ENCODE measurements at places on chromosomes 1 and 21.

DNA sequence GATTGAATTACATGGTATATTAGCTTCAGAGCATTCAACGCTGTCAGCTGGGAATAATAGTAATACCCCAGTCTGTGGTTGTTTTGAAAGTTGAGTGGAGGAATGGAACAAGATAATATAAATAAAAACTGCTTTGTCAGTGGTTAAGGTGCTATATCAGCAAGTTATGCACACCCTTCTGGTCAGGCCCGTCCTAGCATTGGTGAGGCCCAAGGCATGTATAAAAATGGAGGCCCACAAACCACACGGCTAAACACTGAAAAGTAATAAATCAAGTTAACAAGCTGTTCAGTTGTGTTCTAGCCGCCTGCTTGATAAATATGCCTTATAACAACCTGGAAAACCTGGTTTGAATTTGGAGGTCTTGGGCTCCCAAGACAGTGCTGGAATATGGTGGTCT lies 77.4 kb downstream of the PSMG1 start:
- DNase-seq: no peak

GRCh38 chr1:153552335-153552734 lies 3.3 kb upstream of the S100A3 start:
- no peak for DNase-seq

DNA sequence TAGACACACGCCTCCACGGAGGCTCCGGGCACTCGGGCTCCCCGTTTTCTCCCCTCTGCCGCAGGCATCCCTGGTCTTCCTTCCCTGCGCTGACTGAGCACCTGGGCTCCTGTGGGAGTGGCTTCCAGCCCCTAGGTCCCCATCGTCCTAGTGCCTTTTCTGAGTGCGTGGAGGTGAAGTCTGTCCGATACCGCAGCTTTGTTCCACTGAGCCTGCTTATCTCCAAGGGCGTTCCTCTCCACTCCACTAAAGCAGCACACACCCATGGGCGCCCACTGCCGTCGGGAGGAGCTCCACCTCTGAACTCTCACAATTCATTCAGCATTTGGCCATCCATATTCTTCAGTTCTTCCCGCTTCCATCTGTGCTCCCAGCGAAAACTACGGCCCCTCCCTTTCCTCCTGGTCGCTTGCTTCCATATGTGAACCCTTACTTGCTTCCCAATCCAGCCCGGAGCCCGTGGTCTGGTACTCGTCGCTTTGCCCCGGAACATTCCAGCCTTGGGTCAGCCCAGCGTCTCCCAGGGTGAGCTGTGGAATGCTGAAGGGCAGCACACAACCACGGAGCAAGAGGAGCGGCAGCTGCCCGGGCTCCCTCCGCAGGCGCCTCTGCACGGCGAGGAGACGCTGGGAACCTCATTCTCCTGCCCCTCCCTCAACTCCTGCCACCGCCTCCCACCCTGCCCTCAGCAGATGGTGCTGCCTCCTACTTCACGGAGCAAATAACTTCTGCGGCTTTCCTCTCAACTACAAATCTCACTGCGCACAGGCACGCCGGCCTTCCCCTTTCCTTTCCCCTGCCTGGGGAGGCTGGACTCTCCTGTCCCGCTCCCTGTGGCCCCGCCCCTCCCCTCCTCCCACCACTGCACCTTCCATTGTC lies 27.5 kb downstream of the ATP8B2 start:
- DNase-seq: no peak

GRCh38 chr1:240304466-240304865 lies 212.8 kb downstream of the FMN2 start:
- no peak for DNase-seq

DNA sequence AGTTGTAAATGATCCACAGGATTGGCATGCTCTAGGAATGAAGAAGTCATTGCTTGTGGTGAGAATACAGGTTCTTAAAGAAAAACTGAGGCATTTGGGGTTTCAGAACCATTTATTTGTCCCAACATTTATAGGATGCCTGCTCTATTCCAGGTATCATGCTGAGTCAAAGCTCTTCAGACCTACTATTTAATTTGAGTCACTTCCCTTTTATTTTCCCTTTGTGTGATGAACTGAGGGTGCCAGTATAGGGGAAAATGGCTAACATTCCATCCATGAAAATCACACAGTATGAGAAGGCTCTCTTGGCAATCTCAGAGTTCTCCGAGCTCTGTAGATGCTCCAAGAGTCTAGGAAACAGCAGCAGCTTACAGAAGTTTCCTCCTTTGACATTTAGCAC lies 110.4 kb downstream of the RNF220 start:
- DNase-seq: no peak

DNA sequence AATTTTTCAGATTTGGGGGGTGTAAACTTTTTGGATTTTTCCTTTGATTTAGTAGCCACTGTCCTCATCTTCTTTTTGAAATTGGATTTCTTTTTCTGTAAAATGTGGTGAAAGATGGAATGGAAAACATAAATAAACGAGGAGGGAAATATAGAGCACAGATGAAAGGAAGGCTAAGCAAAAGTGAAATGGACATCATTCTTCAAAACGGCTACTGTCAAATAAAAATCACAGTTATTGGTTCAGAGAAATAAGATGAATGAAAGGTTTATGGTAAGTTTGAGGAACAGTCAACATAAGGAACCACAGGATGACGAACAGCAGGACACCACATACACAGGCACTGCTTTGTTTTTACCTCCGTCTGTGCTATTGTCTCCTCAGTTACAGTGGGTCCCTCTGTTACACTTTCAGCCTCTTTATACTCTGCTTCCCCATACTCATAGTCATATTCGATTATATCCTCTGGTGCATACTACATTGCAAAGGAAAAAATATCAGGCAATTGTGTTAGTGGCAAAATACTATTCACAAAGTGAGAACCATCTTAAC lies 82.4 kb downstream of the COL11A1 start:
- DNase-seq: no peak

DNA sequence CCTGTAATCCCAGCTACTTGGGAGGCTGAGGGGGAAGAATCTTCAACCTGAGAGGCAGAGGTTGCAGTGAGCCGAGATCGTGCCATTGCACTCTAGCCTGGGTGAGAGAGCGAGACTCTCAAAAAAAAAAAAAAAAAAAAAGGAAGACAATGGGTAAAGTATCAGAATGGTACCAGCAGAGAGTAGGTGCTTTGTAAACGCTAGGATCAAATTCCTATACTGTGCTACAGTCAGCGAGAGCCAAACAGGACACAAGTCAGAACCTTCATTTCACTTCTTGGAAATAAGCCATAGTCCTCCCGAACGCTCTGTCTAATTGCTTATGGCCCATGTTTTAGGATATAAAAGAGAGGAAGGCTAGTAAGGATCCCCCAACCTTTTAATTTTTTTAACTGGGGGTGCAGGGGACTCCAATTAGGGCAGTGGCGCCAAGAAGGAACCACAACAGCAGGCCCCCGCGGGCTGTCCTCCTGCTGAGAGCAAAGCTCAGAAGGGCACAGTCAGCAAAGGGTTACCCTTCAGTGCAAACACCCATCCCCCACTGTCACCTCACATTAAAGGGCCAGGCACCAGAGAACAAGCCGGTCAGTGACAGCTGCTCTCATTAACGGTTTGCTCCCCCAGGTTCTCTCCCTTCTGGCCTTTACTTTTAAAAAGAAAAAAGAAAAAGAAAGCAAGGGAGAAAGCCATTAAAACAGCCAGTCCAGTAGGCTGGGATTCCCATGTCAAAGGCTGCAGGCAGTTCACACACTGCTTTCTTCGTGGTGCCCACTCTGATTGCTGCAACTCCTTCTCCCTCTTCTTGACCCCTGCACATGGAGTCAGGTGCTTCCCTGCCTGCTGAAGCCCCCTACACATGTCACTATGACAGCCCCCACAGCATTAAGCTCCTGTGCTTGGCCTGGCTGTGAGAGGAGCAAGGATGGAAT lies 69.4 kb downstream of the PLPP3 start:
- no peak for DNase-seq

DNA sequence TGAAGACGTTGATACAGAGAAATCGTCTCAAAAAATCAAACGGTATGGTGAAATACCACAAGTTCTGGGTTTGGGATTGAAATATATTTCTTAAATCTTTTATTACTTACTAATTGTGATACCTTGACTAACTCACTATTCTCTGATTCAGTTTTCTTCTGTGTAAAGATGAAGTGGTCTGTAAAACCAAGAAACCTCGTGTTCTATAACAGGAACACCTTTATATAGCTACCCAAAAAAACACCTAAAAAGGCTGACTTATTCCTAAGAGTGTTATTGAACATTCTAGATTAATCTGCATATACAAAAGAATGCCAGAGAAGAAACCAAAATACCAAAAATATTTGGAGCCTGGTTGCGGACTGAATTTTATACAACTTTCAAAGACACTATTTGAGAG lies 721 bp downstream of the LRRIQ3 start:
- no peak for DNase-seq

DNA sequence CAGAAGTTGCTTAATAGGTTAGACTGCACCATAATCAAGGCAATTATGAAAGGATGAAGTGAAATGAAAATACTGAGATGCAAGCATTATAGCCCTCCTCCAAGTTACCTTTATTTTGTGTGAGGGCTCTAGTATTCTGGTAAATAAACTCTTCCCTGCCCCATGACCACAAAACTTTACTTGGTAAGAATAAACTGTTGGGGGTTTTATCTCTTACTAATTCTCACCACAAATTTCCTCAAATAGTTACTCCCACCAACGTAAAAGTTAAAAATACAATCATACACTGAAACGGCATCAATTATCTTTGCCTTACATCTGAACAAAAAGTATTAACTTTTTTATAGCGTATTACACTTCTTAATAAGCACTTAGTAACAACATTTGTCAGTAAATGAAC lies 29.5 kb downstream of the C21orf91 start:
- no peak for DNase-seq

DNA sequence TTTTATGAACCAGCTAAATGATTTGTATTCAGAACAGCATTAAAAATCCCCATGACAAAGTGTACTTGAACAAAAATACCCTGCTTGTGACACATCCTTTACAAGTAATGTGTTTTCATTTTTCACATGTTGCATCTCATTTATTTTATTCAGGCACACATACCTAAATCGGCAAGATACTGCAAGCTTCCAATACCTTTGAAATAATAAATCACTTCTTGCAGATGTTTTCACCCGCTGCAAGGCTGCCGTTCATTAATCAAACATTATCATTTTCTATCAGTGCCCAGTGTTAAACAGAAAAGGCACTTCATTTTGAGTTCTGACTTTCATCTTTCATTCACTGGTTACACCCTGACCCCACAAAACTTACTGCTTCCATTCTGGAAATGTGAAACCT lies 269.6 kb downstream of the DPYD start:
- no peak for DNase-seq

GRCh38 chr1:114457675-114458236 lies 53.2 kb downstream of the TRIM33 start:
- DNase-seq: no peak

DNA sequence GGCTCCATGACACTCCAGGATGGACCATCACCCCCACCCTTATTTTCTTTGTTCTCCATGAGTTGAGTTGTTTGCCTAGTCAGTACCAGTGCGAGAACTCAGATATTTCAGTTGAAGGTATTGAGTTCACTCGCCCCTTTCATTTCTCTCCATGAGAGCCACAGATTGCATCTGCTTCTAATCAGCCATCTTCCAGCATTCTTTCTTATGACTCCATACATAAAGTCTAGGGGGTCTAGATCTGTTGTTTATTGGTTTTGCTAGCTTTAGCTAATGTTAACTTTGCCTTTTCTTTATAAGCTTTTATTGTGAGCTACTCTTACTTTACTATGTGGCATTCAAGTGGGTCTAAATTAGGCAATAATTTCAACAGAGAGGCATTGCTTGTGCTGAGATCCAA lies 71.6 kb upstream of the PDC start:
- no peak for DNase-seq

GRCh38 chr1:218459878-218460711 lies 115.0 kb downstream of the TGFB2 start:
- DNase-seq: no peak

- DNase-seq: no peak
These were observed 130.7 kb upstream of the DMRTA2 start for GRCh38 chr1:50553921-50554320.

DNA sequence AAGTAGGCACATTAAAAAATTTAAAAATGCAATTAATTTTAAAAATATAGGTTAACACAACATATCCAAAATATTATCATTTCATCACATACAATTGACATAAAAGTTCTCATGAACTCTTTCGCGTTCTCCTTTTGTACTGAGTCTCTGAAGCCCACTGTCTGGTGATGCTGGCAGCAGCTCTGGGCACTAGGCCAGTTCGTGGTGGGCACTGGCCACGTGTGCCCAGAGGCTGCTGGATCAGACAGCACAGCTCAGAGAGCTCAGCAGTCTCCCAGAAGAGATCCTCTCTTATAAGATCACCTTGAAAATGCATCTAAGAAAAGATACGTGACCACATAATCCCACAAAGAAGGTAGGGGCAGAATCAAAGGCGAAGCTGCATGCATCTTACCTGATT lies 9.9 kb downstream of the CEP104 start:
- no peak for DNase-seq

GRCh38 chr1:210553711-210554110 lies 225.0 kb downstream of the HHAT start:
- no peak for DNase-seq

DNA sequence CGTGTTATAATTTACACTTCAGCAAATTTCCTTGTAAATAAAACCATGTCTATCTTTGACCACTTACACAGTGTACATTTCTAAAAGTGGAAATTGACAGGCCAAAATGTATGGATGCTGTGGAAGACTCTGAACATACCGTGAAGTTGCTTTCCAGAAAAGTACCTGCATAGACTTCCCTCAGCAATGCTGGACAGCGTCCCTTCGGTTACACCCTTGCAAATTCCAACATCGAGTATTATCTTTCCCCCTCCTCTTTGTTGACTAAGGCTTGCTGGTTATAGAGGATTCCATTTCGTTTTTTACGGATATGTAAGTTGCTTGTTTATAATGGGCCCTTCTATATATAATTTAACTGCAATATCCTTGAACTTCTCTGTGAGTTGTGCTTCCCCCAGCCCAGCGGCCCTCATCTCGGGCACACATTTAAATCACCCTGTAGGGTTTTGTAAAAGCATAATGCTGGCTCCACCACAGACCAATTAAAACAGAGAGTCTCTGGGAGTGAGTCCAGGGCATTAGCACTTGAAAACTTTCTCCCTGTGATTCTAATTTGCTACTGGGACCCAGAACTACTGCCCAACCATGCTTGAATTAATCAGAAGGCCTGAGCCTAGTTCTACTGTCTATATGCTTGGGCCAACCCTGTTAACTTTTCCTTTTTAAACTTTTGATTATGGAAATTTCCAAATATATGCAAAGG lies 230.3 kb downstream of the GRIK3 start:
- no peak for DNase-seq

GRCh38 chr21:45892156-45892915 lies 89.2 kb upstream of the COL6A1 start:
- DNase-seq: no peak

DNA sequence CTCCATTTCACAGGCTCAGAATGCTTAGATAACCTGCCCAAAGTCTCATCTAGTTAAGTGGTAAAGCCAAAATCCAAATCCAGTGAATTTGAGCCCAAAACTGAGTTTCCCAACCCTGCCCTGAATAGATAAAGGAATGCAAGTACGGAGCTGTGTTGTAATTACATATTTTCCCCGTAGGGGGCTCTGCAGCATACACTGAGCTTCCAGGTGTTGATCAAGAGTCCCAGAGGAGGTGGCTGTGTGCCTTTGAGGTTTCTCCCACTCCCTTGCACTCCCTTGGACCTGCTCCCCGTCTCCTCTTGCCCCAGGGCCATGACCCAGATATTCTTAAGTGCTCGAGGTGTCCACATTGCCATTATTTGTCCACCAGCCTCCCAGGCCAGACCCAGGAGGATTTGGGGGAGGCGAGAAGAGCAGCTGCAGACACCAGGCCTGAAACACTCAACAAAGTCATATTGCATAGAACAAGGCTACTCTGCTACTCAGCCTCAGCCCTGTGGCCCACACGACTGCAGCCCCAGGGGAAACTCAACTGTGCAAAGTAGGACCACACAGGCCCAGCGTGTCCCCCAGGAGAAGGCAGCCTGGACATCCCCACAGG lies 18.4 kb upstream of the LY9 start:
- no peak for DNase-seq
